Stimulated activated CD4-positive, alpha-beta T cell treated with anti-CD3 and anti-CD28 coated beads, Interleukin-4, amount 100 ng/mL, for 1 hour (primary cell): ENCODE measurements at places on chromosomes 3 and 15.

DNA sequence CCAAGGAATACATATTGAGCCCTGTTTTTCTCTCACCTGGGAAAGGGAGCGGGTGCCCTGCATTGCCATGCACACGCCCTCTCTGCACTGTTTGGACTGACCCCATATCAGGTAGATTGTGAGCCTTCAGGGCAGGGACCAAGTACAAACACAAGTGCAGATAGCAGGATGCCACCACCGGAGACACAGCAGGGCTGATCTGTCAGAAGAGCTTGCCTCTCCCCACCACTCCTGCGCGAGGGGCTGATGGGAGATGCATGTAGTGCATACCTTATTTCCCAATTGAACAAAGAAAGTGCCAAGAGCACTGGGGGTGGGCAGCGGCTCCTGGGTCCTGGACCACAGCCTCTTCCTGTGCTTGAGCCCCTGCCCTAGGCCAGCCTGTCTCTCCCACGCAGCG, 9.0 kb upstream of the SLCO2A1 start:
- DNase-seq: no peak

DNA sequence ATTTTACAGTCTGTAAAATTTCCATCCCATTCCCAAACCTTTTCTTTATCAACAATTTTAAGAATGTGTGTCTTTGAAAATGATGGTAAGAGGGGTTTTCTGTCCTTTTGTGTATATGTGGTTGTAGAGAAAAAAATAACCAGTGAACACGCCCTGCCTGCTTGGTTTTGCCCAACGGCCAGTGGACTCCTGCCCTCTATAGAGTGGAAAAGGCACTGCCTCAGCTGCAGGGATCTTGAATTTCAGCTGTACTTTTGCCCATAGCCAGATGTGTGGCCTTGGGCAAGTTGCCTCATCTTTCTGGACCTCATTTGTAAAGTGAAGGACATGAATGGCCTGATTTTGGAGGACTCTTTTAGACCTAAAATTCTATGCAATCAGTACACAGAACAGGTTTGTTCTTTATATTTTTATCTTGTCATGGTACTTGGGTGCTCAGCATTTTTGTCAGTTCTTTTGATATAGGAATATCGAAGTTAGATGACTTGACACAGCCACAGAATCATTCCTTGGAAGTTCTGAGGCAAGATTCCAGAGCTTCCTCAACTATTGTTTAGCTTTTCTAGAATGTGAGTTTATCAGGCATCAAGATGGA, 81.0 kb downstream of the CLDN11 start:
- DNase-seq: no peak

GRCh38 chr3:15539066-15539465, 17.6 kb upstream of the COLQ start:
- DNase-seq: no peak

GRCh38 chr3:42746455-42747450, 26.3 kb downstream of the CCDC13 start:
- DNase-seq: no peak

GRCh38 chr3:63251499-63251898, 26.6 kb upstream of the SYNPR start:
- no peak for DNase-seq

GRCh38 chr3:191220908-191221307, 21.9 kb downstream of the OSTN start:
- no peak for DNase-seq

GRCh38 chr3:74648107-74648506, 33.6 kb upstream of the CNTN3 start:
- DNase-seq: no peak

DNA sequence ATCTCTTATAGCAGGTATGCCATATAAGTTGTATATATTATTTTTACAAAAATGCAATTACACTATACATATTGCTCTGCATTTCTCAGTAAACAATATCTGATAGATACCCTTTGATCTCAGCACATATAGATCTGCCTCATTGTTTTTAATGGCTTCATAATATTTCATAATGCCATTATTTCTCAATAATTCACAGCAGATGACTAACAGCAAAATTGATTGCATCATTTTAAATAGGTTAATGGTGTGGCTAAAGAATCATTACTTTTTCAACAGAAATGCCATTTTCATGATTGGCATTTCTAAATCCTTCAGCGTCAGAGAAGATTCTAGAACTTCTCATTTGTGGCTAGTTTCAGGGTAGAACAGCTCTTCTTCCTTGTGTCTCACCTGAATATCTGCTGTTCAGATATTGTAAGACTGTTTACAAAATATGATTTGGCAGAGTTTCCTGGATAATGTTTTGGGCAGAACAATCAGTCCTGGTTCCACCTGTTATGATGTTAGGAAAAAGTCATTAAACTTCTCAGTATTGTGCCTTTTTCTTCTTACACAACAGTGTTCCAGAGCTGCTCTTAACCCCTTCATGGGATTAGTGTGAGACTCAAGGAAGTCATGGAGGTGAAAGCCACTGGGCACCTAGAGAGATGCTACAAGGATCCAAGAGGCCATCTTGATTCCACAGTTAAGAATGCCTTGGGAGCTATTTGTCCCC, 397.6 kb upstream of the THBS1 start:
- DNase-seq: no peak

- no peak for DNase-seq
Observed at GRCh38 chr3:160154033-160154432, 71.2 kb upstream of the C3orf80 start.

DNA sequence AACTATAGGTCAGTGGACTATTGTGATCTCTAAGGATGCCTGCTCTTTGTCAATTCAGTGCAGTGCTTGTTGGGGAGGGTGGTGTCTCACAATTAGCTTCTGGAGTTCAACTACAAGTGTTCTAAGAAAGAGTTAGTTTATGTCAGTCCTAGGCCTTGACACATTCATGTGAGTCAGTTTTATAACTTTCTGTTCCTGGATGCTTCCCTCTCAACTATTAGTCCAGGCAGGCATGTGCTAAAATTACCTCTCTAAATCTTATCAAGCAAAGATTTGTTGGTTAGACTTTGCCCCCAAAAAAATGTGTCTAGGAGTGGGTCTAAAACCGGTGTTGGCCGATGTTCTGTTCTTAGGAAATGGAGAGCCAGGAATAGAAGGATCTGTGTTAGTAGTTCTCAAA, 378.3 kb downstream of the IL5RA start:
- DNase-seq: no peak
